SK-N-MC (cell line): ENCODE measurements at places on chromosomes 6 and 20.

- no peak for DNase-seq
Measured at GRCh38 chr6:6331393-6331792, 10.9 kb upstream of the F13A1 start.

- DNase-seq, result no peak
Measured at GRCh38 chr20:38007526-38007925, 25.7 kb downstream of the TTI1 start.

DNA sequence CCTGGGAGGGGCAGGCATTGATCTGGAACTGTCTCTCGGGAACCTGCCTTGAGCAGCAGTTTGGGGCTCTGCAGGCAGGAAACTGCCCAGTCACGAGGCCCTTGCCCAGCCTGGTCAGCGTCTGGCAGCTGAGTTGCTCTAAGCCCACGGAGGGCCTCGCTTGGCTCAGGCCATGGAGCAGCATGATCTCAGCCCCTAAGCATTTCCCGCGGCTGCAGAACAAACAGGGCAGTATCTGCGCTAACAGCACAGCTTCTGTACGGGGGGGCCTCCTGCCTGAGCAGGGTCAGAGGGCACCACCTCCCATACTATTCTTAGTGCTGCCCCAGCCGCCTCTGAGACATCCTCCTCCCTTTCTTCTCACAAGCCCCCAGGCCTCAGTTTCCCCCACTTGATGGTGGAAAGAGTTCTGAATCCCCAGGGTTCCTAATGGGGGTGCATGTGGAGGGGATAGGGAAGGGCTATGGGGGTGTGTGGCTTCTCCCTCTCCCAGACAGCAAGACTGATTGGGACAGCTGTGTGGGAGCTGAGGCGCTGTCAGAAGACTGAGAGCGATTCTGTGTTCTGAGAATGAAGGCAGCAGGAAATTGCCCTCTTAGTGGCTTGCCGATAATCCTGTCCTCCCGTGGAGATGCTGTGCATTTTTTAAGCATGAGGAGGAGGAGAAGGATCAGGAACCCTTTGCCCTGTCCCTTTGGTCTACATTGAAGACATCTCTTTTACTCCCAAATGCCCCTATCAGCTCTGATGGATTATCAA lies 46.4 kb downstream of the MOCS1 start:
- DNase-seq, result no peak

DNA sequence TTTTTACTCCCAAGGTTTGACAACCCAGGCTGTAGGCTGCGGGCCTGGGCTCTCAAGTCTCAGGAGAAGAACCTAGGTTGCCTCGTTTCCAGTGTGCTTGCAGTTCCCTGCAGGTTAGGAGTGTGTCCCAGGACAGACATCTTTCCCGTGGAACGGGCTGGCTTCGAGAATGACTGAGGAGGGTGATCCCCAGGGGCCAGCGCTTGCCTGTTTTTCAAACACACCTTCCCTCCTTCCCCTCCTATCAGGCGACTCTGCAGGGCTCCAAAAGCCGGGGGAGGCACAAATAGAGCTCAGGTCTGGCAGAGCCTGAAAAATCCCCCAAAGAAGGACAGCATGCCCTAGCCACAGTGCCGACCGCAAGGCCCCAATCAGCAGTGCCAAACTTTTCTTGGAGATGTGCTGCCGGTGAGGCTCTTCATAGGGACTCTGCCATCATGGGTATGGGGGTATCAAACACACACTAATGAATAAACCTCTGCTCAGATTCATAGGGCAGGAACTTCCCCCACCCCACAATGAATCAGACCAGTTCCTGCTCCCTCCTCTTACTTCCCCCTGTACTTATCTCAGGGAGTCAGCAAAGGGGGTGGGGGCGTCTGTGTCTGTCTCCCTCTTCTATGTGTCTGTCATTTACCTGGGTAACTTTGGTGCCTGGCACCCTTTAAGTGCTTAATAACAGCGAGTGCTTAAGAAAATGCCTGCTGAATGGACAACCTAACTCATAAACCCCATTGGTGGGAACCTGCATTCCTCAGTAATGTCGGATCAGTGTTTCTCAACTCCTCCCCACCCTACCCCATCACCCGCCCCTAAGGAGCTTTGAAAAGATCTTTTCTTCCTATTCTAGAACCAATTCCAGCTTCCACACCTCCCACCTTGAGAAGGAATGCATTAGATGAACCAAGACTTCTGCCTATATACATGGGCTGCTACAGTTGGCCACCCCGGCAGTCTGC lies 1.6 kb downstream of the KCNG1 start:
- no peak for DNase-seq

GRCh38 chr6:170182781-170183120 lies 108.1 kb downstream of the DLL1 start:
- no peak for DNase-seq

DNA sequence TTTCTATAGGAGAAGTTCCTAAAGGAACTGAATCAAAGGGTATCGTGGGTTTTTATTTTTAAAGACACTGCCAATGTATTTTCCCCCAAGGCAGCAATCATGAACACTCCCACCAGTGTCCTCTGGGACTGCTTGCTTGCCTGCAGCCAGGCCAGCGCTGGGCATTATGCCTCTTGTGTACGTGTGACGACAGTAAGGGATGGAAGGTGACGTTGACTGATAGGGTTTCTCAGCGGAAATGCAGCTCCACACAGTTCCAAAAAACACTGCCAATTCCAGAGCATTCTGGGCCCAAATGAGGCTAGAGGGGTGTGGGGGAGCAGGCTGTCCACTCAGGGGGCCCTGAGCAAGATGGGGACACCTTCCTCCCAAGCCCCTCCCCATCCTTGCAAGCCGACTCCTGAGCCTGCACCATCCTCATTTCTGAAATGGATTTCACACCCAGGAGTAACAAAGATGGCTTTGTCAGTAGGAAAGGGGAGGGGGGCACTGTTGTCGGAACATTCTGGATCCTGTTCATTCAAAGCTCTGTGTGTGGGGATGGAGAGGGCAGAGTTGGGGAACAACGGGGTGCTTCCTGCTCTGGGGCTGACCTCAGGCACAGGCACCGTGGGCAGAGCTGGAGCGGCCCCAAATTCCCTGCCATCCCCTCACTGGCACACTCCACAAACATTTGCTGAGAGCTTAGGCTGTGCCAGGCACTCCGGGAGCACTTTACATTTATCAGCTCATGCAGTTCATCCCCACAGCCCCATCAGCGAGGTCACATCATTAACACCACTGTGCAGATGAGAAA lies 20.0 kb downstream of the PREX1 start:
- no peak for DNase-seq
